Trophoblast cell (in vitro differentiated cells and primary cell): ENCODE measurements at places on chromosomes 2 and 18.

DNA sequence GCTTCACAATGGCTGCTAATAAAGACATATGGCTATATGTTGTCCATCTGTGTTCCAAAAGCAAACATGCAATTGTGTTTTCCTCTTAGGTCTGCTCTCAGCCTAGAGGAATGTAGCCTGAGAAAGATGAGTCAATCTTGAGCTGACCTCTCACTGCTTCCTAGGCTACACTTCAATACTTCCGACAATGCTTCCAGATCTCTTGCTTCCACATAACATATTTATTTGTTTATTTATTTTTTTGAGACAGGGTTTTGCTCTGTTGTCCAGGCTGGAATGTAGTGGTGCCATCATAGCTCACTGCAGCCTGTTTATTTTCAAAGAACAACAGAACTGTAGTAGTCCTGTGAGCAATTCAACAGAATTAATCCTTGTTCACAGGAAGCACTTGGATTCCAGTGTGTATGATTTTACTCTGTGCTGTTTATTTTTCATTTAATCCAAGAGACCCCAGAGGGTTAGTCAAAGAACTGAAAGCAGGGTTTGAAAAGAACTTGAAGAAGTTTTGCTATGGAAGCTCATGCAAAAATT lies 437.9 kb downstream of the TXNL1 start:
- peak; percentile 22 for DNase-seq

- DNase-seq: no peak
These were observed 34.0 kb downstream of the EPAS1 start for GRCh38 chr2:46331109-46331766.

GRCh38 chr2:74585406-74586185 lies 31.1 kb downstream of the DOK1 start:
- DNase-seq: no peak

GRCh38 chr2:155645791-155646190 lies 686.7 kb downstream of the NR4A2 start:
- DNase-seq: no peak

DNA sequence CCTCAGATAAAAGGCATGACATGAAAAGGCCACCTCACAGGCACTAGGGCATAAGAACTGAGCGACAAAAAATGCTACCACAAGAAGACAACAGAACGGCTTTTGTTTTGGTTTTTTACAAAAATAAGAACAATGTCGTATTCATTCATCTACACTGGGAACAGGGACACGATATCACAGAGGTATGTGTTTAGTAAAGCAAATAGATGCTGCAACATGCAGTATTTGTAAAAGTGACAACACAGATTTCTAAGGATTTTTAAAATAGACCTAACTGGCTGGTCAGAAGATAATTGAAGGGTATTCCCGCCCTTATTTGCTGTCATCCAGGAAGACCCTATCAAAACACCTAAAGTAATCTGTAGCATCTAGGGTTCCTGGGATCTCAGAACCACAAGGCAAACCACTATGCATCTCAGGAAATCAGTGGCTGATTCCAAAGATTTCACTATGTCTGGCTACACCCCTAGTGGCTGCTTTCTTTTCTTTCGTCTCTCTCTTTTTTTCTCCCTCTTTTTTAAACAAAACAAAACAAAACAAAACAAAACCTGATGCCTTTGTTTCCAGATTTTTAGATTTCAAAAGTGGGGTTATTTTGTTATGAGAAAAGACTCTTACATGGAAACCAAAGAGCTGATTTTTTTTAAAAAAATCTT lies 97.2 kb downstream of the BCL11A start:
- no peak for DNase-seq

- peak; percentile 40 for DNase-seq
These were observed 38.4 kb downstream of the SPC25 start for GRCh38 chr2:168851674-168852320.

- no peak for DNase-seq
These were observed 45.3 kb downstream of the FBLN7 start for GRCh38 chr2:112183327-112184025.

DNA sequence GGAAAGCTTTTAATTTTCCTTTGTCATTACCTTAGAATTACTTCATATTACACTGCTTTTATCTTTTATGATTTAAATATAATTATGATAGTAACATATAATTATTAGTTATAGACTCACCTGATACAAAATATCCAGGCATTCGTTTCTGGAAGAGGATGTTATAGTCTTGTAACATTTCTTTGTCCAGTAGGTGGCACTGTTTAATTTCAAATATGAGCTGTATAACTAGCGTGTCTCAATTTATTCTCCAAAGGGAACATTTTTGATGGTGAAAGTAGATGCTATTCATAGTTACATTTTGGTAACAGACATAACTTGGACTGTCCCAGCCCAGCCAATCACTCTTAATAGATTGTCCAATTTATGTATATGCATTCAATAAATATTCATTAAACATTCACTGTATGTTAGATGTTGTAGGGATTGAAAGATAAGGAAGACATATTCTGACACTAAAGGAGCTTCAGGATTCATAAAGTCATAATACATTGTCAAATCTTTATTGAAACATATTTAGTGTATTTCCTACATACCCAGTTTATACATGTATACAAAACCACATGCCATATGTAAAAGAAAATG lies 19.2 kb downstream of the DAW1 start:
- peak; percentile 83 for DNase-seq

DNA sequence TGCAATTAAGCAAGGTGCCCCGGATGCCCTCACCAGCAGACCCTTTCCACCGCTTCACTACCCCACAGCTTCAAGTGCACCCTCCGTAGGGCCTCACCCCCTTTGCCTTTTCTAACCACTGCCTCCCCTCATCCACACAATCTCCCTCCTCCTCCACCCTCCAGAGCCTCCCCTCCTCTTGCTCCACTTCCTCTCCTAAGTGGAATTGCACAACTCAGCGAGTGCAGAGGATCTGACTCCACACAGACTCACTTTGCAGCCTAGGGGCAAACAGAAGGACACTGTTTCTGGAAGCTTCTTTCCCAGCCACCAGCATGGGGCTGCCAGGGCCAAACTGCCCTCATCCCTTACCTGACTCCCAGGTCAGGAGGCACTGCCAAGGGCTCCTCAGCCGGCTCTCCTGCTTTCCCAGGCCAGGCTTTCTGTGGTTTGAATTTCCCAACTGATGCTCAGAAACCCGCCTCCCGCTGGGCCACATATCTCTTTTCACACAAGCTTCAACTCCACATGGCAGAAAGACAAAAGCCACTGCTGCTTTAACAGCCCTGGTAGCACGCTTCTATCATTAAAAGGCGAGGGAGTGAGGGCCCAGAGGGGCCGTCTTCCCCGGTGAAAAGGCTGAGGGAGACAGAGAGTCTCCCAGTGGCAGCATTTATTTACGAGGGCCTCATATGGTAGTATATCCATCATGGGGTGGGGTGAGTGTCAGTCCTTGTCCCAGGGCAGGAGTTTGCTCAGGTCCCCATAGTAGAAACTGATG lies 74.7 kb upstream of the MGAT4A start:
- DNase-seq: peak; percentile 91

GRCh38 chr2:239440511-239440959 lies 39.7 kb upstream of the HDAC4 start:
- no peak for DNase-seq

- DNase-seq: no peak
These were observed 680 bp downstream of the ATP5F1A start for GRCh38 chr18:46097431-46097800.

GRCh38 chr2:241228860-241229516 lies 40.5 kb downstream of the ANO7 start:
- DNase-seq: no peak

DNA sequence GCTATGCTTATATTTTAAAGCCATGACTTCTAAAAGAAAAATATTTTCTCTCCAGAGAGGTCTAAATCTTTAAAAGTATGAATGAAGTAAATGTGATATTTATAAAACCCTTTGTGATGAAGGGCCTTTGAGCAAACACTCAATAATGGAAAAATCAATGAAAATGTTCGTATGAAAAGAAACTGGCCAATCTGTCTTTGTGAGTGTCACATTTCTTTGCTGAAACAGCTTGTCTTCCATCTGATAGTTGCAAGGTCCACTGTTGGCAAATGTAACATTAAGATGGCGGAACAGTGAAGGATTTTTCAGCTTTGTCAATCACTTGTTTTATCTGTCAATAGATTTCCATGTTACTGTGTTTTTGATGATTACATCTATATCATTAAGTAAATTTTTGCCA lies 162.9 kb upstream of the GATA6 start:
- no peak for DNase-seq

- DNase-seq: no peak
These were observed 110.3 kb downstream of the LAMA3 start for GRCh38 chr18:23799540-23799939.

- no peak for DNase-seq
These were observed 51.3 kb upstream of the SETBP1 start for GRCh38 chr18:44629406-44629805.

DNA sequence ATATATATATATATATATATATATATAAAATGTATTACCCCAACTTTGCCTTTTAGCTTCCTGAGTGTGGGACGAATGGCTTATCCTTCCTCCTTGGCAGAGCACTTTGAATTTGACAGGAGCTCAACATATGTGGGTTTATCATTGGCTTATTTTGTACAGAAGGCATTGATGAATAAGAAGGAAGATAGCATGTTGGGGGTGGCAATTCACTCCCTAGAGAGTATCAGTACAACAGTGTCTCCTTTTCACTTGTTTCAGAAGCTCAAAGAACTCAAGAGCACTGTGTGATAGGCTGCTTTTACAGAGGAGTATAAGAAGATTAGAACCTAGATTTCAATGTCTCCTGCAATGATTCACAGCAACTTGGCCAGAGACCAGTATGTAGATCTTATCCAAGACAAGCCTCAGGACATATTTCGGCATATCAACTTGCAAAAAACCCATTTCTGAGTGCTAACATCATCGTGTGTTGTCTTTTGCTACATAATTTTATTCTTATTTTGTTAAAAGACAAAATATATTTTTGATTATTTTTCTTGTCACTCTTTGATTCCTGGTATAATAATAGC lies 345.8 kb downstream of the SOCS6 start:
- DNase-seq: peak; percentile 27

GRCh38 chr2:1837458-1837857 lies 93.1 kb upstream of the PXDN start:
- DNase-seq: peak; percentile 15

DNA sequence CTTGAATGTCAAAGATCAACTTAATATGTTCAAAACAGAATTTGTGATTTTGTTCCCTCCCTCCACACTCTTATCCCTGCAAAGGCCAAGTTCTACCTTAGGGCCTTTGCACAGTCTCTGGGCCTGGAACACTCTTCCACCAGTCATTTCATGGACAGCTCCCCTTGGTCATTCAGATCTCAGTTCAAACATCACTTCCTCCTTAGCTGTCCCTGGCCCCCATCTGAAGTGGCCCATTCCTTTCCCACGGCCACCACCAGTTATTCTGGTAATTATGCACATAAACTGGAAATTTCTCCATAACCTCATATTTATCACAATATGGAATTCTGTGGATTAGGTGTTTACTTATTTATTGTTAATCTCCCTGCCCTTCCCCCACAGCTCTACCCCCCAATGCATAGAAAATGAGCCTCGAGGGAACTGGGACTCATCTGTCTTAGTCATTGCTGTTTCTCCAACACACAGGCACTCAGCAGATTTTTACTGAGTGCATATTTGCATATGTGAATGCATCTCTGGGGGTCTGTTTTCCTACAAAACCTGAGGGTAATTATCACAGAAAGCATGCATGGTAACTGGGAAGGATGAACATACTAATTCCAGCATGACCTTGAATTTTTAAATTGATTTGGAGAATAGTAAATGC lies 35.5 kb upstream of the SPTBN1 start:
- no peak for DNase-seq

DNA sequence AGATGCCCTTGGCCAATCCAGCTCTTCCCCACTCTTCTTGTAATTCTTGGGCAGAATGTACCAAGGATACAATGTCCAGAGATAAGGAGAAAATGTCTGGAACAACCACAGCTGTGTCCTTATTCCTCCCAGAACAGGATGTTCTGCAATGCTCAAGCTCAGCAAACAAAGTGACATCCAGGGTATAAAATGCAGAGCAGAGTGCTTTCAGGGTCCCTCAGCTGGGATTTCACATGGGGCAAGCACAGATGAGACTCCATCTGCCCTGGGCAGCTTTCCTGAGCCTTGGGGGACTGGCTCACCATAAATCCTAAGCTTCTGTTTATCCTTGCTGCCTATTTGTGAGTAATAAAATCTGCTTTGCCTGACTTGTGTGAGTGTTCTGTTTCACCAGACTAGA lies 127.4 kb downstream of the VAPA start:
- no peak for DNase-seq

- no peak for DNase-seq
These were observed 383.9 kb downstream of the ARHGAP15 start for GRCh38 chr2:143513081-143513480.

- DNase-seq: no peak
These were observed 167.5 kb downstream of the TWIST2 start for GRCh38 chr2:239015218-239015900.

- peak; percentile 15 for DNase-seq
These were observed 56.1 kb downstream of the SLC35F5 start for GRCh38 chr2:113700186-113700841.
